ENCODE measurements at places on chromosomes 1 and 21.

DNA sequence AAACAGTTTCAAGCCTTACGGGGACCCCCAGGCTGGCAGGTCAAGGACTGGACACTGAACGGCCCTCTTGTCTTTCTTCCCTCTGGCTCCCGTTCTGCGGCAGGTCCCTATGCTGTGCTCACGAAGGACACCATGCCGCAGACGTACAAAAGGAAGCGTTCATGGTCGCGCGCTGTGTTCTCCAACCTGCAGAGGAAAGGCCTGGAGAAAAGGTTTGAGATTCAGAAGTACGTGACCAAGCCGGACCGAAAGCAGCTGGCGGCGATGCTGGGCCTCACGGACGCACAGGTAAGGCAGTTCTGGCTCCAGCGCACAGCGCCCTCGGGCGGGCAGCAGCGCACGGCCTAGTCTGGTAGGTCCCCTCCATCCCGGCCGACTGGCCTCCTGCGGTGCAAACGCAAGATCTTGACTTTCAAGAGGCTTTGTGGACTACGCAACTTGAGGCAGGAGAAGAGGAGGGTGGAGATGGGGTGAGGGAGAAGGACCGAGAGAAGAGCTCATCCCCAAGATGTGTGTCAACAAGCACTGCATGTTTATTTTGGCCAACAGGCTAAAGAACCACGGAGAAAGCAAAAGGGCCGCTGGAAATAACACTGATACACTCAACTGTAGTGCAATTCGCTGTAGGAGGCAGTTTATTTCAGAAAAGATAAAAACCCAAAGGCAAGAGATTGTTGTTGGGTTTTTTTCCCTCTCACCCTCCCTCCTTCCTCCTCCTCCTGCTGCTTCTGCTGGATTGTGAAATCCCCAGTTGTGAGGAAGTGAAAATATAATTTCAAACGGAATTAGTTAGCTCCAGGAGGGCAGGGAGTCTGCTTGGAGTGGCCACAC, 3.0 kb downstream of the HLX start:
- no peak for DNase-seq

DNA sequence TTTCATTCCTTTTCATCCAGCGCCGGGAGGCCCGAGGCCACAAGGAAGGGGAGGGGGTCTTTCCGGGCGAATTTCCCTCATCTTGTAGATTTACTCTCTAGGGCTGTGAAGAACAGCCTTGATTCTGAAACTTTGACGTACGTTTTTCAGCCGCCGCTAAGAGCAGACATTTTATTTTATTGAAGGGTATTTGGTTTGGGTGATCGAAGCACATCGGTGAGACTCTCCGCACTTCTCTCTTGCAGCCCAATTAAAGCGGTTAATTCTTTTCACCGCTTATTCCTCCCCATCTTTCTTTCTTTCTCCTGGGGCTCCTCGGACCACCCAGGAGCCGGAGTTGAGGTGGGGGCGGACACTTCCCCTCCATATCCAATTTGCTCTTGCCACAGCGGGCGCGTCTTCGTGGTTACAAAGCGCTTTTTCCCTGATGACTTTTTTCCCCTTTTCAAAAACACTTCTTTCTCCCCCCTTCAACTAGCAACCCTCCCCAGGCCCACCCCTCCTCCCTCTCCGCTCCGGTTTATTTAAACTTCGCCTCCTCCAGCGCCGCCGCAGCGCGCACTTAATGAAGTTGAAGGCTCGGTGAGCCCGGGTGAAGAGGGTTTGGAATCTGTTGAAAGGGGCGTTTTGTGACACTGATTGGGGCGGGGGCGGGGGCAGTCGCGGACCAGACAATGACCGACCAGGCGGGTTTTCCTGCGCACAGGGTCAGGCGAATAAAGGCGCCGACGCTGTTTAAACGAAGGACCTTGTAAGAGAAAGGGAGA, 5.9 kb downstream of the FOXD2 start:
- DNase-seq = no peak

DNA sequence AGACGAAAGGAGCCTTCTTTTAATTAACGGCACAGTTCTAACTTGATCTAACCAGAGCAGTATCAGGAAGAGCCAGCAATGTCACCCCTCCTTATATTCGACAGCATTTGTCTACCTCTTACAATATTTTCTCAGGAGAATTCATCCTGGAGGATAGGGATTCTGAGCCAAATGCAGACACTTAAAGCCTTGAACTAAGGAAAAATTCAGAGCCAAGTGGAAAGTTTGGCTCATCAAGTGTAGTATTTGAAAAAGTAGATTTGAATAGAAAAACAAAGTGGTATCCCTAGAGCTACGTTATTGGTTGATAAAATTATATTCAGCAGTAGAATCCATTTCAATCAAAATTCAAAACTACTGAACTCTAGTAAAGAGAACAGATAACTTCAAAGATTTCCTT, 732.0 kb upstream of the ADGRL2 start:
- no peak for DNase-seq

DNA sequence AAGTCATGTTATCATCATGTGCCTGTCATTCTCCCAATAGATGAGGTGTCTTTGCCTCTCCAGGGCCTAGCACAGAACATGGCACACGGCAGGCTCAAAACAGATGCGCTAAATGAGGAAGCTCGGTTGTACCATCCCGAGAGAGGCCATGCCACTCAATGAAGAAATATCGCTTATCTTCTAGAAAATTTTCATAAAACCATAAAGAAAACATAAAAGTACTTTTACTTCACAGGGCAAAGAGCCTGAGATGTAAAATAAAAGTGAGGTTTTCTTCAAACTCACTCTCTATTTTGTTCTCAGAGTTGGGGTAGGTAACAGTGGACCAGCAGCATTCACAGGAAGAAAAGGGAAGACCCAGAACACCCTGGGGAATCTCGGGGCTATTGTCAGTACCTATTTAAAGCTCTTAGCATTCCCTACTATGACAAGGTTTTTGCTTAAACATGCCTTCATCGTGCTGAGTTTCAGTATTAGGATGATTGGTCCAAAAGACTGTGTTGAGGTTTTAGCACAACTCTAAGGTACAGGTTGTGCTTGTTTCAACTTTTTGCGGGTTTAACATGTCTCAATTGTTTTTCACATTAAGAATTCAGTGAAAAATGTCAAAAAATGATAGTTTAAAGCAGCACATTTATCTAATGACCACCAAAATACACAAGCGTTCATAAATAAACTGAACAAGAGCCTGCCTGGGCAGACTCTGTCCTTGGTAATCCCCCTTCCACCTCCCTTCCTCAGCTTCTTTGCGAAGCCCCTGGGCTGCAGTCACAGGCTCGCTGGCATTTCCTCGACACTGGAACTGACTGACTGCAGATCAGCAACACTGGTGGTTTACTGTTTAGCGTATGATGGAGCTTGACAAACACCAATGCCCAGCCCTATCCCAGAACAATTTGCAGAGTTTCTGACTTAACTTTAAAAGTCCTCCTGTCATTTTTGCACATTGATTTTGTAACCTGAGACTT, 55.6 kb downstream of the COQ8A start:
- no peak for DNase-seq

DNA sequence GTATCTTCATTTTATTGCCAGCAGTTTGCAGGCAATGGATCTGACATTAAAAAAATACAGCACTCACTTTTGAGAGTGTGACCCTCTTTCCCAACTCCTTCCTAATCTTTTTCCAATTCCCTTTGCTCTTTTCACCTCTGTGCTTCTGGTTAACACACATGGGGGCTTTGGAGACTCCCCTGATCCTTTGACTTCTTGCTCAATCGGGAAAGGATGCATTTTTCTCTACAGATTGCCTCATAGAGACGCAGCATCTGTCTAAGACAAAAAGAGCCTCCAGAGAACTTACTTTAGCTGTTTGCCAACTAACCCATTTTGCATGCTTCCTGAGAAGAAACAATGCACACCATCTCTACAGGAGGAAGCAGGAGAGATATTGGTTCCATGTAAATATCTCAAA, 378.3 kb downstream of the PBX1 start:
- no peak for DNase-seq

DNA sequence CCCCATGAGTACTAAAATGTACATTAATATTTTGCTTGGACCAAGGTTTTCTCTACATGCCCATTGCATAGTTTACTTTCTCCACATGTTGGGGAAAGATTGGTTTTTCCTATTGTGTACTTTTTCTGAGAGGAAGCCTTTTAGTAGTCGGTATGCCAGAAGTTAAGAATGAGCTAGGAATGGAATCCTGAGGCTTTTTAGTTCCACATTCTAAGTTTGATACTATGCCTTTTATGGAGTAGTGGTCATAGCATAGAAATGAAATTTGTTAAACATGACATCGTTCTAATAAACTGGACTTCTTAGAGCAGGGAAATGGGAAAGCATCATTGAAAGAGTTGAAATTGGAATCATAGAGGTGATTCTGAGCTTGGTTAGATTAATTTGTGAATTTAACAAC, 64.3 kb downstream of the BCL9 start:
- no peak for DNase-seq

- DNase-seq = no peak
Observed at GRCh38 chr1:243473227-243474135, 217.6 kb downstream of the SDCCAG8 start.

DNA sequence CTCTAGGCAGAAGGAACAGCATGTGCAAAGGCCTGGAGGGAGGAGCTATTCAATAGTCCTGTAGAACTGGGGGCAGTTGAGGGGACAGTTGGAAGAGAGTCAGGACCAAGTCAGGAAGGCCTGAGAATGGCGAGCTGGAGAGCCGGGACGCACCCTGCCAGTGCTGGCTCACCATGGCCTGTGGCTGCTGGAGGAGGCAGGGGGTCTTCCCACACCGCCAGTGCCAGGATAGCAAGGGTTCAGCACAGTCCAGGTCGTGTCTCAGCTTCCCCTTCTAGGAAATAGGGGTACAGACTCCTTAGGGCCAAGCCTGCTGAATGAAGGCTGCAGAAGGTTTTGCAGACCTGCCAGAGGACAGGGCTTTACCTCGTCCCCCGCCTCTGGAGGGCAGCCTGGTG, 7.3 kb downstream of the PODN start:
- no peak for DNase-seq

- DNase-seq = no peak
Observed at GRCh38 chr21:35824136-35824535, 236.2 kb downstream of the SETD4 start.

DNA sequence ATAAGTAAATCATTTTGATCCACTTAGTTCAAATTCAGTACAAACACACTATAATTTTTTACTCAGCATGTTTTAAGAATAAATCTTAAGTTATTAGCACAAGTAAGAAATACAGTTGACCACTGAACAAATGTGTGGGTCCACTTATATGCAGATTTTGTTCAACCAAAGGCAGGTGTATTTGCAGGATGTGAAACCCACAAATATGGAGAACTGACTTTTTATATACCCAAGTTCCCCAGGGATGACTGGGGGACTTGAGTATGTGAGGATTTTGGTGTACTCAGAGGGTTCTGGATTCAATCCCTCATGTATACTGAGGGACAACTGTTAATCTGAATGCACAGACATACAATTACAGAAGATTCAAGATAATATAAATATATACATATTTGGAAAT, 25.7 kb upstream of the ERICH3 start:
- no peak for DNase-seq

Measured in left hindlimb (tissue), 1 donor.